ENCODE measurements at places on chromosomes 3 and 15.

DNA sequence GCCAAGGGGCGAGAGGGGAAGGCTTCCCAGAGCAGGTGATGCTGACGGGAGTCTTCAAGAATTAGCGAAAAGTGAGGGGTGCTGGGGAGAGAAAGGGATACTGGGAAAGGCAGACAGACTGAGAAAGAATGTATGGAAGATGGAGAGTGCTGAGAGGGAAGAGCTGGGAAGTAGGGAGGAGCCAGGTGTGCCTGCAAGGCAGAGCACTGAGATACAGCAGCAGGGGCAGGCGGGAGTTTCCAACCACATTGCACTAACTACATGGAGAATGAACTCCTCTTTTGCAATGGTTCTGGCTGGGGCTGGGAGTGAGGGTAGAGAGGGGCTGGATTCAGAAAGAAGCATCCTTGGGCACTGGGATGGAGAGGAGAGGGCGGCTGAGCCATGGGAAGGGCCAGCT is 16.0 kb upstream of the CRABP1 start:
- DNase-seq = no peak

GRCh38 chr3:111173328-111173900 is 101.8 kb downstream of the NECTIN3 start:
- DNase-seq = no peak

DNA sequence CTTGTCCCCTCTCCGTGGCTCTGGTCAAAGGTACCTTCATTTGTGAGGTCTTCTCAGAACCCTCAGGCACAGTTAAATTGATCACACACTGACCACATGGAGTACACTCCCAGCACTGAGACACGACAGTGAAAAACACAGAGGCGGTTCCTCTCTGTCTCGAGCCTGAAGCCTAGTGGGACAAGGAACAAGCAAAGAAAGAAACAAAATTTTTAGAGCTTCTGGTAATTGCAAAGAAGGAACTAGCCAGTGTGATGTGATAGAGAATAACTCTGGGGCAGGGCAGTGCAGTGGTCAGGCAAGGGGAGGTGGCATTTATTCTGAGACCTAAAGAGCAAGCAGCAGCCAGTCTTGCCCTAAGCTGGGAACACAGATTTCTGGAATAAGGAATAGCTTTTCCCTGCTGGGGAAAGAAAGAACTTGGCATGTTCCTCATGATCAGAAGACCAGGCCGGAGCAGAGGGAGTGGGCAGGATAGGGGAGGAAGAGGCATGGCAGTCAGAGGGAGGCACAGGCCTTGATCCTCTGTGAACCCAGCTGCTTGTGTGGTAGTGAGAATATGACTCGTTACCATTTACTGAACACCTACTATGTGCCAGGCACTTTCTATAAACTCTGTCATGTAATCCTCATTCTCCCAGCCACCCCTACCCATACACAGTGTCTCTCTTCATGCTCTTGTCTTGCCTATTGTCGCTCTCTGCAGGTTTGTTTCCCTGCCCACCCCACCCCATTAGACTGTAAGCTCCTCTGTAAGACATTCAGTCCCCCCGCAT is 262.3 kb upstream of the HES1 start:
- DNase-seq = no peak

- no peak for DNase-seq
Observed at GRCh38 chr15:74816624-74817369, 4.2 kb downstream of the LMAN1L start.

DNA sequence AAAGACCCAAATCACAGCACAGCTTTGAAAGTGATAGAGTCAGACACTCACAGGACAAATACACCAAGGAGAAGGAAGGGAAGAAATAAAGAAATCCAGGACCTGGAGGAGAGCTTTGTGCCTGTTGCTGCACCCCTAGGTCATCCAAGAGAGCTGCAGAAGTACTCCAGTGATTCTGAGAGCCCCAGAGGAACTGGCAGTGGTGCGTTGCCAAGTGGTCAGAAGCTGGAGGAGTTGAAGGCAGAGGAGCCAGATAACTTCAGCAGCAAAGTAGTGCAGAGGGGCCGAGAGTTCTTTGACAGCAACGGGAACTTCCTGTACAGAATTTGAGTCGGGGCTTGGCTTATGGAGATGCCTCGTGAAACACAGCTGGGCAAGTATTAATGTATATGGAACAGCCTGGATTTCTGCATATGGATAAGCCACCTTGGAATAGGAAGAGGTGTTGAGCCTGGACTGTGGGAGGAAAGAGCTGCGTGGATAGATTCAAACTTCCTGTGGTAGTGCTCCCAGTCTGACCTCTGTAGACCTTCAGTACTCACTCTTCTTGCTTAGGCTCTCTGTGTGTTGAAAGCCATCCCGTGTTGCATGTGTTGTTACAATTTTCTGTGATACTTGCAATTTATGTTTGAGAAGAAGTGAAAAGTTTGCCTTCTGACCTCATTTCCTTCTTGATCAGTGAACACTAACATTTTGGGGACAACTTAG is 6.1 kb downstream of the NGRN start:
- no peak for DNase-seq
